ENCODE measurements at places on chromosomes 7 and 10. TPM values are rescaled to one million over a fixed set of nuclear protein-coding genes. Genes with fewer than 3 reads are reported as not detected.

DNA sequence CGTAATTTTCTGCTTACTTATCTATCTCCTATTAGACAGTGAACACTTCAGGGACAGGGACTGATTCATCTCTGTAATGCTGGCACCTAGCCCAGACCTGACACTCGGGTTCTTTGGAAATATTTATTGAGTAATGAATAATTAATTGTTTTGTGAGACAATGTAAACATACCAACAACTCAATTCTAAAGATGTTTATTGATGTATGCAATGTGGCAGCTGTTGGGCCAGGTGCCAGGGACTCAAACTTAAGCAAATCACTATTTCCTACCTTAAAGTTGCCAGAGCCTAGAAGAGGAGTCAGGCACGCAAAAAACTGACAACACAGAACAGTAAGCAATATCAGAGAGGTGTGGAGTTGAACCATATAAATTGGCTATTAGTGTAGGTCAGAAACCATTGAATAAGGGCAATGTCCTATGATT lies 63.6 kb upstream of the BMPER start:
- no peak overlapping the region for H3K4me3 ChIP-seq
- no peaks in the 10 kb centered on the region for H3K27me3 ChIP-seq
- peaks cover 6% of the 10 kb centered on the region for H3K4me1 ChIP-seq
- no peak for DNase-seq
- no peak overlapping the region for H3K27ac ChIP-seq

DNA sequence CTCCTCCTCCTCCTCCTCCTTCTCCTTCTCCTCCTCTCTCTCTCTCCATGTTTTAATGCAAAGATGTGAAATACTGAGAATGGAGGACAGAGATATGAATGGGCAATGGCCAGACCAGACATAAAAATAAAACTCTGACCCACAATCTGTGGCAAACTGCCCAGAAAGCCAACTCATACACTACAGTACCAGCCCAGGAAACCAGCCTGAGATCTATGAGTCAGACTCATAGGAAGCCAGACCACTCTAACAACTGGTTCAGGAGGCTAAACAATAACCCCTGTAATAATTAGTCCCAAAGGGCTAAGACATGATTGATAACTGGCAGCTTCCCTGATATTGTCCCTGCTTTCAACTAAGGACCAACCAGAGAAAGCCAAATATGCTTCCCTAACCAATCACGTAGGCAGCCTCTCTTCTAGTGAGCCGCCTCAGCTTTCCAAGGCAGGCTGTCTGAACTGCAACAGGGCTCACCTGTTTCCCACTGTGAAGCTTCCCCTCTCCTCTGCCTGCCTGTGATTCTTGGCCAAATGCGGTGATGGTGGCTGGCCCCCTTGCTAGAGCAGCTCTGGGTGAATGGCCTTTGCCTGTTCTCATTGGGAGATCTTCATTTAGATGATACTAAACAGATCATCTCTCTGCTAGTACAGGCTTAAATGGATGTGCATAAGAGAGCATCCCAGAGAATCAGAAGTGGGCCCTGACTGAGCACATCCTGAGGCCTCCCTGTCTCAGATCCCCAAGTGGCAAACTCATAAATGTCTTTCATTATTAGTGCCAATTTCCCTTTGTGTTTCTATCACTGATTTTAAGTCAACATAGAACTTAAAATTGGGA lies 817.6 kb downstream of the TNS3 start:
- DNase-seq, result peak; percentile 49
- H3K4me1 ChIP-seq, result no peaks in the 10 kb centered on the region
- H3K4me3 ChIP-seq, result no peak overlapping the region
- H3K36me3 ChIP-seq, result no peaks in the 10 kb centered on the region
- no peaks in the 10 kb centered on the region for H3K27me3 ChIP-seq

DNA sequence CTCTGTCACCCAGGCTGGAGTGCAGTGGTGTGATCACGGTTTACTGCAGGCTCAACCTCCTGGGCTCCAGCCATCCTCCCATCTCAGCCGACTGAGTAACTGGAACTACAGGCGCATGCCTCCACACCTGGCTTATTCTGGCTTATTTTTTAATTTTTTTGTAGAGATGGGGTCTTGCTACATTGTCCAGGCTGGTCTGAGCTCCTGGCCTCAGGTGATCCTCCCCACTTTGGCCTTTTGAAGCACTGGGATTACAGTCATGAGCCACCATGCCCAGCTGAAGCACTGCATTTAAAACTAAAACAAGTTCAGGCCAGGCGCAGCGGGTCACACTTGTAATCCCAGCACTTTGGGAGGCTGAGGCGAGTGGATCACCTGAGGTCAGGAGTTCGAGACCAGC lies 8.0 kb downstream of the SH3PXD2A start:
- H3K4me1 ChIP-seq, result peaks cover 55% of the 10 kb centered on the region
- H3K4me3 ChIP-seq, result no peak overlapping the region
- no peak for DNase-seq
- peaks cover 9% of the 10 kb centered on the region for H3K36me3 ChIP-seq
- no peak overlapping the region for H3K27ac ChIP-seq

GRCh38 chr7:17123020-17123419 lies 175.4 kb upstream of the AHR start:
- no peak overlapping the region for H3K27ac ChIP-seq
- H3K4me1 ChIP-seq, result no peaks in the 10 kb centered on the region
- H3K4me3 ChIP-seq, result no peak overlapping the region
- H3K27me3 ChIP-seq, result no peaks in the 10 kb centered on the region
- no peaks in the 10 kb centered on the region for H3K36me3 ChIP-seq
- DNase-seq, result peak; percentile 71

DNA sequence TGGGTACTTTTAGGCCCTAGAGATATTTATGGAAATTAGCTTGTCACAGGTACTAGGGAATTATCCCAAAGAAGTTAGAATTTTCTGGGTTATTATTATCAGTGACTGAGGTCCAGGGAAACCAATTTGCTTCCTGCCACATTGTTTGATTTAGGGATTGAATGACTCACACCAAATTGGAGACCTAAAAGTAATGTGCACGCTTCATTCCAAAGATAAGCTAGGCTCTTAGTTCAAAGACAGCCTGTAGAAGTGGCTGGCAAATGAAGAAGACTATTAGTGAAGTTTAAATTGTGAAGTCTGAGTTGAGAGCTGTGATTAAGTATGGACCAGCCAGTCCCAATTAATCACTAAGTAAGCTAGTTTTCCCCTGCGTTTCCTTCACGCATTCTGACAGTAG lies 188.1 kb upstream of the MYO3A start:
- H3K4me1 ChIP-seq, result no peaks in the 10 kb centered on the region
- no peak overlapping the region for H3K27ac ChIP-seq
- H3K4me3 ChIP-seq, result no peak overlapping the region
- DNase-seq, result no peak
- H3K27me3 ChIP-seq, result no peaks in the 10 kb centered on the region

The ZNF479 gene
- total RNA-seq, result not detected

The MYO1G gene
- total RNA-seq, result 0.58 TPM

The LLCFC1 gene
- not detected for total RNA-seq

The NXPH1 gene
- not detected for total RNA-seq

All from muscle of leg (tissue), 16 donors.